ENCODE measurements at places on chromosomes 2 and 18.

GRCh38 chr18:66623821-66624220 lies 19.9 kb upstream of the CDH19 start:
- no peak for DNase-seq

DNA sequence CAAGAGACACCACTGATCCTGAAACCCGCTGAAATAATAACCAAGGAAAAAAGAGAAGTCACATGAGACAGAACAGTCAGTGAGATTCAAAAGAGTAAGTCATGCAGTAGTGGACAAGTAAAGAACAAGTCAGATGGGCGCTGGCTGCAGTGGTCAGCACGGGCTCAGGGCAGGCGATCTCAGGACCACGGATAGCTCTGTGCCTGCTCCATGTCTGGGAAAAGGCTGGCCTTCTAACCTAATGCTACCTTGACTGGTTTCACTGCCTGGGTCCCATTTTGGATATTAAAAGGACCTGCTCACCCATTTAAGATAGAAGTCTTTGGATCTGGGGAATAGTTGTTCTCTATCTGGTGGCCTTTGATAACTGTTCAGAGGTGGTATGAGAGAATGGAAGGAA lies 61.7 kb upstream of the LCLAT1 start:
- no peak for DNase-seq

GRCh38 chr18:25353080-25353479 lies 1.1 kb upstream of the ZNF521 start:
- DNase-seq = no peak

GRCh38 chr2:239225371-239225851 lies 175.4 kb downstream of the HDAC4 start:
- DNase-seq = no peak

GRCh38 chr18:8609659-8610458 lies 622 bp downstream of the RAB12 start:
- DNase-seq = no peak

- DNase-seq = no peak
Observed at GRCh38 chr2:13504808-13505207, 788.1 kb downstream of the TRIB2 start.

- no peak for DNase-seq
Observed at GRCh38 chr2:168538534-168538933, 82.5 kb downstream of the CERS6 start.

- DNase-seq = no peak
Observed at GRCh38 chr18:37674570-37674969, 109.0 kb upstream of the CELF4 start.

DNA sequence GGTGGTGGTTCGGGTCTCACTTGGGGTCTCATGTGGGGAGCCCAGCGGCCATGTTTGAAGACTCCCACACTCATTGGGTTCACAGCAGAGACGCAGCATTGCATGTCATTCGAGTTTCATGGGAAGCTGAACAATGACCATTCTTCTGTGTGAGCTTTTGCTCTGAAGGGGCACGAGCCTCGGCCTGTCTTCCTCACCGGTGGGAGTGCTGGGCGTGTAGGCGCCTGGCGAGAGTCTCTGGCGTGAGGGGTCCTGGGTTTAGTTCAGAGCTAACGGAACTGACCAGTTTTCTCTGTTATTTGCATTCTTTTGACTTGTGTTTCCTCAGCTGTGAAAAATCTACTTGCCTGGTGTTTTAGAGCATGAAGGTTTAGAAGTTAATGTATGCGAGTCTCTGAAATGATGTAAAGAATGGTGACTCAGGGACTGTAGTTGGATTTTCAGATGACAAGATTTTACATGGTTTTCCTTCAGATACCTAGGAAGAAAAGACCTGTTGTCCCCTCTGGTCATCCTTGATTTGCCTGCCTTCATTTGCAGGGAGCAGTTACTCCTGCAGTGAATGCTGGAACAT lies 98.1 kb downstream of the ARMC9 start:
- DNase-seq = no peak

DNA sequence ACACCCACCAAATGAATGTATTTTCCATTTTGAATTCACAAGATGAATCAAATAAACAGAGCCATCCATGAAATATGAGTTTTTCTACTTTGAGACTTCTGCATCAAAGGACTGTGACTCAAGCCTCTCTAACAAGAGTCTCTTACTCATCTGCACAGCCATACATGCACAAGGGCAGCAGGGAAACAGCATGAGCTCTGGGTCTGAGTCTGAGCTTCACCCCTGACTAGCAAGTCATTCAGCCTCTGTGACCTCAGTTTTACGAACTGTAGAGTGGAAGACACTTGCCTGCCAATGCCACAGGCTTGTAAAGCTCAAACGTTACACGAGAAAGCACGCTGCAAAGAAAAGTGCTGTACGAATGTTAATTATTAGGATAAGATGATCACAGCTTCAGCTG lies 42.9 kb downstream of the MREG start:
- no peak for DNase-seq

DNA sequence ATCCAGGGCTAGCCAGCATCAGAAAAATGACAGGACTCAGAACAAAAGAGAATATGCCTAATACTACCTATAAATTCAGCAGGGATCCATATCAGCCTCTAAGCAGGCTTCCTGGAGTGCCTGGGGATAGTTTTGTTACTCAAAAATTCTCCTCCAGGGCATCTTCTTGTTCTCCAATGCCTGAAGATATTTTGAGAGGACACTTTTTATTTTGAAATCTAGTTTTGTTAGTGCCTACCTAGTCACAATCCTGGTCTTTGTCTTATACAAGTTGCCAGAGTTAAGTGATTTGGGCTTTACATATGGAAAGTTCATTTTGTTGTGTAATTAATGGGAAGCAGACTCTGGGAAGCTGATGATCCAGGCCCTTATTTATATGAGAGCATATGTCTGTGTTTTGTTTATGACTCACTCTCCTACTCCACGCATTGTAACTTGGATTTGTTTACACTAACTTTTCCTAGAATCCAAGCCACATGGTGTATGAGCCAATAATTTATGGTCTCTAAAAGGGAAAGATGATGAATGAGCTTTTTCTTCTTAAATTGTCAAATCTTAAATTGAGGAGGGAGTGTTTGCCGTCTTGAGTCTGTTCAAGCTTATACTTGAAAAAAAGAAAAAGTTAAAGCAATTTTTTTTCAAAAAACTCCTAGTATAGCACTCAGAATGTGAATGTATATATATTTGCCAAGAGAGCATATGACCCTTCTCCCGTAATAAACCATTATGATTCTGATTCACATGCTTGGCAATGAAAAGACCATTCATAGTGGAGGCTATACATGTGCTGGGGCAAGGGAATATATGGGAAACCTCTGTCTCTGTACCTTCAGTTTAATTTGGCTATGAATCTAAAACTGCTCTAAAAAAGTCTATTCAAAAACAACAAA lies 370.3 kb downstream of the SETBP1 start:
- DNase-seq = no peak

- no peak for DNase-seq
Observed at GRCh38 chr2:10900216-10901109, 11.3 kb upstream of the KCNF1 start.

- no peak for DNase-seq
Observed at GRCh38 chr2:152255918-152256317, 79.1 kb upstream of the FMNL2 start.

DNA sequence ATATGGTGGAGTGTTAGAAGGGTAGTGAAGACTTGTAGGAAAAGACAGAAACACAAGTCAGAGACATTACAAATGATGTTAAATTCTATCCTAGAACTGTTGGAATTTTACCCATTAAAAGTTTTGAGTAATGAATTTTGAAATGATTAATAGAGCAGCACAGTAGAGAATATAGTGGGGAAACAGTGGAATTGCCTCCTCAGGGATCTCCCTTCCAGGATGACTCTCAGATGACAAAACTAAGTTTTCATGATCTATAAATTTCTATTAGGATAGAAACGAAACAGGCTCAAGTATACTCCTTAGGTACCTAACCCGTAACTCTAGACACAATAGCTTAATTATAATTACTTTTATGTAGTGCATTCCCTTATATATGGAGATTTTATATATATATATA lies 86.7 kb downstream of the DPP4 start:
- no peak for DNase-seq

GRCh38 chr2:196703695-196704094 lies 64.2 kb downstream of the CCDC150 start:
- no peak for DNase-seq

- no peak for DNase-seq
Observed at GRCh38 chr2:8565399-8566154, 116.3 kb upstream of the ID2 start.

- no peak for DNase-seq
Observed at GRCh38 chr2:236947896-236948295, 137.8 kb upstream of the COPS8 start.

GRCh38 chr2:74493546-74493945 lies 5.9 kb downstream of the LBX2 start:
- no peak for DNase-seq

- no peak for DNase-seq
Observed at GRCh38 chr2:128781585-128782385, 463.1 kb upstream of the HS6ST1 start.

- DNase-seq = no peak
Observed at GRCh38 chr2:84886791-84887190, 5.9 kb upstream of the TRABD2A start.

DNA sequence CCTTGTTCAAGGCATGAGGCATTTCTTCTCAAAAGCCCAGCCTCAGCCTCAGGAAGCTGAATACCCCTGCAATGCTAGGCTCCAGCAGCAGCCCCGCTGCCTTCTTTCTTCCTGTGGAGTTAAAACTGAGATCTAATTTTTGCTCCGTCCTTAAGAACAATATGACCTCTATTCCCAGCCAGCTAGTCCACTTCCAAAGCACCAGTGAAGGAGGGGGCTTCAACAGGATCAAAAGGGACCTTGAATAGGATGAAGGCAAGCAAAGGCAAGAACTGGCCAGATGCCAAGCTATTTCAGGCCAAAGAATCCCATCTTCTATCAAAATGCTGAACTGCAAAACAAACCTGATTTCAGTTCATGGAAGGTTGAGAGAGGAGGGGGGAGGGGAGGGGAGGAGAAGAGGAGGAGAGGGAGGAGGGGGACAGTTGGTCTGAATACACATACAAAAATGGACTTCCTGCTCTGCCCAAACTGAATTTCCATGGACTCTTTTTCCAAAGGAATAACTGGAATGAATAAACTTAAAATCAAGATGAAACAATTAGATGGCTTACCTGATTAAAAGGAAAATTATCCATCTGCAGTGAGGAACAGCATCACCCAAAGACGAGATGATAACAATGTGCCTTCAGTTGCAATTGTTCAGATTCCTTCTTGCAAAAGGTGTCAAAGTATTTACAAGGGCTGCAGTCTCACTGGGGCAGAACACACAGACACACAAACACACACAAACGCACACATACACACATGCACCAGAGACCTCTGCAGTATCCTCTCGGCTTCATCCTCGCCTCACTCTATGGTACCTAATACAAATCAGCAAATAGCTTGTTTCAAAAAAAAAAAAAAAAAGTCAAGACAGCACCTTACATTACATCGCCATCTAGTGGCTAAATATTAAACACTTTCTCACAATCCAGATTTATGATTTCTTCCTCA lies at the start of gene SCN1A:
SCN1A (minus strand) TSS at position 804 of the 939 bp plus-strand sequence. CDS start 54,399 bp downstream, outside the sequence.
- no peak for DNase-seq

DNA sequence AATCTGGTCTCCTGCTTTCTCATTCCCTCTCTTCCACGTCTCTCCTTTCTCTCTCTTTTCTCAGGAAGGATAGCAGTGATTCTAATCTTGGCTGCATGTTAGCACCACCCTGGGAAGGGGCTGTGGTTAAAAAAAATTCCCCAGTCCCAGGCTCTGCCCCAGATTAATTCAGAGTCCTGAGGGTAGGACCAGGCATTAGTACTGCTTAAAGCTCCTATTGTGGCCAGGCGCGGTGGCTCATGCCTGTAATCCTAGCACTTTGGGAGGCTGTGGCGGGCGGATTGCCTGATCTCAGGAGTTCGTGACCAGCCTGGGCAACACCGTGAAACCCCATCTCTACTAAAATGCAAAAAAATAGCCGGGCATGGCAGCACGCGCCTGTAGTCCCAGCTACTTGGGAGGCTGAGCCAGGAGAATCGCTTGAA lies 35.4 kb upstream of the EML4 start:
- no peak for DNase-seq

GRCh38 chr2:13193075-13193474 lies 476.3 kb downstream of the TRIB2 start:
- no peak for DNase-seq
